ENCODE measurements at places on chromosomes 4 and X.

DNA sequence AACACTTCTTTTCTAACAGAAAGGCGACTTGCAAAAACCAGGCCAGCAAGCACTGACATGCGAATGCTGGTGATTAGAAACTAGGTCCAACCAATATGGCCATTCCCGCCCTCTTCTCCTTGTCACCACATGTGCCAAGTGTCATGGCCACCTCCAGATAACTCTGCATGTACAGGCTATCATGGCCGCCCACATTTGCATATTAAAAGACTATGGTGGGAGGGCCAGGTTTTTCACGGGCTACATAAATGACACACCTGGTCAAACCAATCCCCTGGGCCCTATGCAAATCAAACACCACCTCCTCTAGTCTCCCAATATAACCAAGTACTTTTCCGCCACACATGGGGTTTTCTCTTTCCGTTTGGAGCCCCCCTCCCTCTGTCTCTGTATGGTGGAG is 40.1 kb downstream of the NUDT11 start:
- DNase-seq: no peak

DNA sequence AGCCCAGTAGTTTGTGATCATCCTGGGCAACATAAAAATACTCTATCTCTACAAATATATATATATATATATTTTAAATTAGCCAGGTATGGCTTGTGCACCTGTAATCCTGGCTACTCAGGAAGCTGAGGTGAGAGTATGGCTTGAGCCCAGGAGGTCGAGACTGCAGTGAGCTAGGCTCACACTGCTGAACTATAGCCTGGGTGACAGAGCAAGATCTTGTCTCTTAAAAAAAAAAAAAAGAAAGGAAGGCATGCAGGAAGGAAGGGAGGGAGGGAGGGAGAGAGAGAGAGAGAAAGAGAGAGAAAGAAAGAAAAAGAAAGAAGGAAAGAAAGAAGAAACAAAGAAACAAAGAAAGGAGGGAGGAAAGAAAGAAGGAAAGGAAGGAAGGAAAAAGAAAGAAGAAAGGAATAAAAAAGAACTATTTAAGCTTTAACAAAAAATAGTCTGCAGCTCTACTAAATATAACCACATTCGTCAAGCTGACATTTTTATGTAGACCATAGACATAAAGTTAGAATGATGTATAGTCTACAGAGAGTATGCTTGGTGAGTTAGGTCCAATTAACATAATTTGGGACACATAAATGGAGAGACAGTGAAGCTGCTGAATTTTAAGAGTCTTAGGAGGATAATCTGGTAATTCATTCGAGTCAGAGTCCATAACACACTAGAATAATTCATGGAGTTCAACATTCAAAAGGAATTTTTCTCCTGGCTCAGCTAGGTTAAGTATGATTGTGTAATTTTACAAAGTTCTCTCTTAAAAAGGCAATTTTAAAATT is 111.9 kb downstream of the GLRA3 start:
- no peak for DNase-seq

DNA sequence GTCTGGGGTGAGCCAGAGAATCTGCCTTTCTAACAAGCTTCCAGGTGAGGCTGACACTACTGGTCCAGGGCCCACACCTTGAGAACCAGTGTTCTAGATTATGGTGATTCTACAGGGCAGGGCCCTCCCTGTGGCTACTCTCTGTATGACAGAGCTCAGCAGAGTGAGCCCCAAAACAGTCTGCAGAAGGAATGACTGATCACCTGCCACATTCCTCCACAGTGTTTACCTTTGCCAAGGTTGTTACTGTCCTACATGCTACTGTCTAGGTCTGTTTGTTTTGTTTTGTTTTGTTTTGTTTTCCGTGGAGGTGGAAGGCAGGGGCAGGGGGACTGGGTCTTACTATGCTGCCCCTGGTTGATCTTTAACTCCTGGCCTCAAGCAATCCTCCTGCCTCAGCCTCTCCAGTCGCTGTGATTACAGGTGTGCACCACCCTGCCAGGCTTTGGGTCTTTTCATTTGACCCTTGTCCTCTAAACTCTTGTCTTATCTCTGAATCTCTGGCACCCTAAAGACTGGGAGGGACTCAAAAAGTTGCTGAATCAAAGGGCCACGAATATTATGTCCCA is 45.1 kb downstream of the MAP7D2 start:
- DNase-seq: no peak

DNA sequence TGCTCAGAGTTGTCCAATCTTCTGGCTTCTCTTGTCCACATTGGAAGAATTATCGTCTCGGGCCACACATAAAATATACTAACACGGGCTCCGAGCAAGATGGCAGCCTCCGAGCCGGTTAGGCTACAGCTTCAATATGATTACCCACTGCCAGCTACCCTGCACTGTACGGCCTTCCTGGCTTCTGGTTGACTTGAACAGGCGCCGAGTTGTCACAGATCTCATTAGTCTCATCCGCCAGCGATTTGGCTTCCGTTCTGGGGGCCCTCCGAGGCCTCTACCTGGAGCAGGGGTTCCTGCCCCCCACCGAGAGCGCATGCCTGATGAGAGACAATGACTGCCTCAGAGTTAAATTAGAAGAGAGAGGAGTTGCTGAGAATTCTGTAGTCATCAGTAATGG is 101.2 kb upstream of the NUDT6 start:
- DNase-seq: no peak

DNA sequence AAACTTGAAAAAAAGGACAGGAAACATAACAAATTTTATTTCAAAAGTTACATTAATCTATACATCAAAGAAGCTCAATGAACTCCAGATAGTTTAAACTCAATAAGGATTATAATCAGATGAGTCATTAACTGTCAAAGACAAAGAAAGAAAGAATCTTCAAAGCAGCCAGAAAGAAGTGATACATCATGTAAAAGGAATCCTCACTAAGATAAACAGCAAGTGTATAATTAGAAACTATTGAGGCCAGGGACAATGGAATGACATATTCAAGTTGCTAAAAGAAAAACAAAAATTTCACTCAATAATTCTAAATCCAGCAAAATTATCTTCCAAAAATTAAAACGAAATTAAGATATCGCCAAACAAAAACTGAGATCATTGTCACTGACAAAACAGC is 161.6 kb upstream of the NWD2 start:
- DNase-seq: no peak

GRCh38 chr4:11175374-11175773 is 253.3 kb downstream of the HS3ST1 start:
- DNase-seq: no peak

DNA sequence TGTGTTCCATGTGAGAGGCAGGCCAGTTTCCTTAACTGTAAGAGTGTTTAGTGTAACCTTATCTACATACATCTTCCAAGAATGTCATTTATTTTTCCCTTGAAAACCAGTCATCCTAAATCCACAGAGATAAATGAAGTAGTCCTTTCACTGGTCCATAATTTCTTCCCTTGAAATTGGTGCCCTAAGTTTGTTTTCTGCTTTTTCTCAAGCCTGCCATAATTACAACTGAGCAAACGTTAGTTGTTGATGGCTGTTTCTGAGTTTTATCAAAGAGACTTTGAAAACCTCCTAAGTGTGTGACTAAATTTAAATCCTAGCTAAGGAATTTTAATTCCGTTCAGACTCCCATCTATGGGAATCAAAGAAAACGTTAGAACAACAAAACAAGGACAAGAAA is 3.6 kb upstream of the TDO2 start:
- no peak for DNase-seq

DNA sequence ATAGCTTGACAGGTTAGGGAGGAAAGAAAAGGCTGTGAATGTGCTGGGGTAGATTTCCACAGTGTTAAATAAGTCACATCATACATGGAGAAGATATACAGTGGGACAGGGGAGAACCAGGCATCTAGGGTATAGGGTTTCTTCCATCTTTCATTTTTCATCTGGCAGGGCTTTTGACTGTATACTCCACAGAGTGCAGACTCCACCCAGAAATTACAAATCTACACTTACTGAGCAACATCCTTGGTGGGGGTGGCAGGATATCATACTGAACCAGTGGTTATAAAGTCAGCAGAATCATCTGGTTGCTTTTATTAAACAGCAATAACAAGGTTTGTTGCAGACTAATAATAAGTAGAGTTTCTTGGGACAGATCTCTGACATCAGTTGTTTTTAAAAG is 154.2 kb downstream of the NPNT start:
- DNase-seq: no peak

GRCh38 chrX:150018931-150019361 is 80.7 kb upstream of the EOLA2 start:
- DNase-seq: no peak

DNA sequence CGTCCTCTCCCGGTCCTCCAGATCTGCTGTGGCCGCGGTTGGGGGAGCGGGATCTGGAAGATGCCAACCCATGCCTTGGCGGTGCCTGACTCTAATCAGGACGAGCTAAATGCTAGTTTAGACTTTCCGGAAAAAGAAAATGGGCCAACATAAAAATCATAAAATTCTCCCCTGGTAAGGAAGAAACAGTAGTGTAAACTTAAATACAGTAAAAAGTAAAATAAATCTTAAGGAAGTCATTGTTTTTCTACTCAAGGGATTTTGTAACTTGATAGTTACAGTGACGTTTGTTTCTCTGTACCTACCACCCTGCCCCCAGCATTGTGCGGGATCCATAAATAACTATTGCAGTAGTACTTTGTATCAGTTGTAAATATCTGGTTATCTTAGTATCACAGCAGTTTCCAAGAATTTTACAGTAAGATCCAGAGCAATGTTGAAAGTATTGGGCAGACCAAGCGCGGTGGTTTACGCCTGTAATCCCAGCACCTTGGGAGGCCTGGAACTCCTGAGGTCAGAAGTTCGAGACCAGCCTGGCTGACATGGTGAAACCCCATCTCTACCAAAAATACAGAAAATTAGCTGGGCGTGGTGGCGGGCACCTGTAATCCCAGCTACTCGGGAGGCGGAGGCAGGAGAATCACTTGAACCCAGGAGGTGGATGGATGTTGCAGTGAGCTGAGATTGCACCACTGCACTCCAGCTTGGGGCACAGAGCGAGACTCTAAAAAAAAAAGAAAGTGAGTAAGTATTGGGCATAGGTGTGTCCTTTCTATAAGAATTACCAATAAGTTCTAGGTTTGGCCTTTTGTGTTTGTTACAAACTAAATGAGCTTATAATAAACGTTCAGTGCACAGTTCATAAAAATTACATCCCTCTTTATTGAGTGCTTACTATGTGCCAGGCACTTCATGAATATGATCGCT is 1.0 kb upstream of the PLA2G12A start:
- DNase-seq: no peak

- DNase-seq: no peak
These were observed 48.0 kb upstream of the GRXCR1 start for GRCh38 chr4:42844422-42845070.

DNA sequence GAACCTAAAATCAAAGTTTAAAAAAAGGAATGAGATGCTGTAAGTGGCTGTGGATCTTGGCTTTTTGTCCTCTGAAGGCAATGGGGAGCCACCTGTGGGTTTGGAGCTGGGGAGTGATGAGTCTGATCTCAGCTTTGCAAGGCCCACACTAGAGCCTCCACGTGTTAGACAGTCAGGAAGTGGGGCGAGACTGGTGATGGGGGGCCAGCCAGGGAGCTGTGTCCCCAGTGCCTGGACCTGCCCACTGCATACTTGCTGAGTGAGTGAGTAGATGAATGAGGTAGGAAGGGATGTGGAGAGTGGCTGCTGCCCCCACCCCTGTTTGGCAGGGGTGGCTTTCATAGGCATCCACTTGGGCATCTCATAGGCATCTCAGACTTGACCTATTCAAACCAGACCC is 84.0 kb downstream of the NHSL2 start:
- DNase-seq: no peak

- DNase-seq: no peak
These were observed 62.8 kb upstream of the EGFL6 start for GRCh38 chrX:13506574-13506973.

- no peak for DNase-seq
These were observed 9.3 kb downstream of the NKX1-1 start for GRCh38 chr4:1396806-1397455.

DNA sequence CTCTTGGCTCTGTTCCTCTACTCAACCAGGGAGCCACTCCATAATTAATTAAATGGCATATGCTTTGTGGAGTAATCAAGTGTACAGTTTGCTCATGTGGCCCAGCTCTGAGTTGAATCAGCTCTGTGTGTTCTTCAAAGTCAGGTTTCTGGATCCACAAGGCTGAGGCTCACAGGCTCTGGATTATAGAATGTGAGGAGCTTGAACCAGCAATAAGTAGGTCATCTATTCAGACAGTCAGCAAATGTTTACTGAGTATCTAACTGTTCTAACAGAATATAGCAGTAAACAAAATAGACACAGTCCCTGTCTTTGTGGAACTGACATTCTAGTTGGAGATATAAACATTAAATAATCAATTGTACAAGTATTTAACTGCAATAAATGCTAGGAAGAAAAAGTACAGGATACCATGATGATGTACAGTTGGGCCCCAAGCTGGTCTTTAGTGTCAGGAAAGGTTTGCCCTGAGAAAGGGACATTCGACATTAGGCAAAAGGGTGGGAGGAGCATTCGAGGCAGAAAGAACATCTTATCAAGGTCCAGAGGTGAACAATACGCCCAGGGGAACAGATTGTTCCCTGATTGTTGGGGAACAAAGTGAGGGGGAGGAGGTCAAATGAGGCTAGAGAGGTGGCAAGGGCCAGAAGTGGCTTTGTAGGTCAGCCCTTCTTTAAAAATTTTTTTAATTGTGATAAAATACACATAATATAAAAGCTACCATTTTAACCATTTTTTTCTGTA is 20.5 kb upstream of the TSR2 start:
- DNase-seq: no peak

GRCh38 chr4:42436928-42437565 is 39.8 kb downstream of the SHISA3 start:
- DNase-seq: no peak

DNA sequence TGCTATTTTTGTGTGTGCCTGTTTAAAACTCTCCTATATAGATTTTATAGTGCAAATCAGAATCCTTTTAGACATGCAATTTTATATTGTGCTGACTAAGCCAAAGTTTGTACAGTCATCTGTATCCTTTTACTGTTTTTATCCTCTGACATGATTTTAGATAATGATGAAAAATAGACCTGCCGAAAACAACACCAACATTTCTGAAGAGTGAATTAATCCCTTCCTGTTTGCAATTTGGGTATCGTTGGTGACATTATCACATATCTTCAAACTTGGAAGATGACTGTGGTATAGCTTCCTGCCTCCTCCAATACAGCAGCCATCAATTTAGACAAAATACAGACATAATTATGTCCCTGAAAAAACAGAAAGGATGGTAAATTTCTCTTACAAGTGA is 28.9 kb upstream of the DSPP start:
- no peak for DNase-seq

DNA sequence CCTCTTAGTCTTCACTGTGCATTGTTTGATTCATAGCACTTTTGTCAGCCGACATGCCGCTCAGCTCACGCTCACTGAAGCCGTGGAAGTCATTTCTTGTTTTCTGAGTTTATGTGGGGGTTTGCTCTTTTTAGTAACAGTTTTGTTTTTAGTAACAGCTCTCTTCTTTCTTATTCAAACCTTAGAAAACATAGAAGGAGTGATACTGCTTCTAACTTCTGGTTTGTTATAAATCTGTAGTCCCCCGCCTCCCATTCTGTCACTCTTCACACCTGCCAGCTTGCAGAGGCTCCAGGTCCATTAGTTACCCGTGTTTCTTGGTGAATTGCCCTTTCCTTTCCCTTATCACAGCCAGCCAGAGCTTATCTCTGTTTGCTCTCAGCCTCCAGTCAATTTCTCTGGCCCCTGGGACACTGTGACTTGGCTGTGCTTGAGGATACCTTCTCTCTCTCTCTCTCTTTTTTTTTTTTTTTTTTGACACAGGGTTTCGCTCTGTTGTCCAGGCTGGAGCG is 50.5 kb downstream of the GRK4 start:
- DNase-seq: no peak

All from stimulated activated CD8-positive, alpha-beta memory T cell treated with anti-CD3 and anti-CD28 coated beads, Interleukin-7, amount 100 ng/mL, for 1 hour (primary cell).